ENCODE measurements at places on chromosomes 7 and 10. TPM values are rescaled to one million over a fixed set of nuclear protein-coding genes. Genes with fewer than 3 reads are reported as not detected.

Gene HOXA1
- total RNA-seq = not detected

Gene SFTPA1
- not detected for total RNA-seq

Gene CYP2E1
- 11.9 TPM for total RNA-seq

Gene PRRT4
- 7.6 TPM for total RNA-seq

GRCh38 chr10:80449520-80449919 lies 4.6 kb upstream of the TSPAN14 start:
- no peak overlapping the region for H3K4me3 ChIP-seq
- H3K27ac ChIP-seq = no peak overlapping the region
- H3K27me3 ChIP-seq = no peaks in the 10 kb centered on the region
- no peaks in the 10 kb centered on the region for H3K4me1 ChIP-seq
- H3K36me3 ChIP-seq = no peaks in the 10 kb centered on the region

DNA sequence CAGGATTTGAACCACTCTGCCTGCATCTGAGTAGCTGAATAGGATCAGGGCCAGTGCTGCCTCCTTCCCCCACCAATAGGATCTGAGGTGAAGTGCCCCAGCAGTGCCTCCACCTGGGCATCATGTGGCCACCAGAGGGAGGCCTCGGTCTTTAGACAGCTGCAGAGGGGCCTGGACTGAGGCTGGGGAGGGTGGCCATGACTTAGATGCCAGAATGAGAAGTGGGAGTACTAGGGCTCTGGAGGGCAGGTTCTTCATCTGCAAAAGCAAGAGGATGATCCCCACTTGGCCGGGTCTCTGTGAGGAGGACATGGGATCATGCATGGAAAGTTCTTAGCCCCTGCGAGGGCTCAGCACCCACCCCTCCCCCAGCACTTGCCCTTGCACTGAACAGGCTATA lies 56.9 kb downstream of the NEUROG3 start:
- no peaks in the 10 kb centered on the region for H3K27me3 ChIP-seq
- H3K4me3 ChIP-seq = no peak overlapping the region
- no peak for DNase-seq
- H3K27ac ChIP-seq = no peak overlapping the region
- no peaks in the 10 kb centered on the region for H3K36me3 ChIP-seq

DNA sequence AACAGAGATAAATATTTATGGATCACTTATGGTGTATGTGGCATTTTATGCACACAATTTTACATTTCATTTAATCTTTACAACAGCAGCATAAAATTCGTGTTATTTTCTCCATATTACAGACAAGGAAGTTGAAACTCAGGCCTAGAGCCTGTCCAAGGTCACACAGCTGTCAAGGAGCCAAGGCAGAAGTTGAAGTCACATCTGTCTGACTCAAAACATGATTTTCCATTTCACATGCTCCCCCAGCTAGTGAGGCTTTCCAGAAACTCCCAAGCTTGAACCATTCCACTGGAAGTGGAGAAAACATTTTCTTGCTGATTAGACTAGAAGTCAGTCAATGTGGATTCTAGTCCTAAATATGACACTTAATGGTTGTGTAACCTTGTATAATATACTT lies 110.5 kb downstream of the HECTD2 start:
- no peak overlapping the region for H3K4me3 ChIP-seq
- H3K36me3 ChIP-seq = no peaks in the 10 kb centered on the region
- no peaks in the 10 kb centered on the region for H3K27me3 ChIP-seq
- DNase-seq = no peak

DNA sequence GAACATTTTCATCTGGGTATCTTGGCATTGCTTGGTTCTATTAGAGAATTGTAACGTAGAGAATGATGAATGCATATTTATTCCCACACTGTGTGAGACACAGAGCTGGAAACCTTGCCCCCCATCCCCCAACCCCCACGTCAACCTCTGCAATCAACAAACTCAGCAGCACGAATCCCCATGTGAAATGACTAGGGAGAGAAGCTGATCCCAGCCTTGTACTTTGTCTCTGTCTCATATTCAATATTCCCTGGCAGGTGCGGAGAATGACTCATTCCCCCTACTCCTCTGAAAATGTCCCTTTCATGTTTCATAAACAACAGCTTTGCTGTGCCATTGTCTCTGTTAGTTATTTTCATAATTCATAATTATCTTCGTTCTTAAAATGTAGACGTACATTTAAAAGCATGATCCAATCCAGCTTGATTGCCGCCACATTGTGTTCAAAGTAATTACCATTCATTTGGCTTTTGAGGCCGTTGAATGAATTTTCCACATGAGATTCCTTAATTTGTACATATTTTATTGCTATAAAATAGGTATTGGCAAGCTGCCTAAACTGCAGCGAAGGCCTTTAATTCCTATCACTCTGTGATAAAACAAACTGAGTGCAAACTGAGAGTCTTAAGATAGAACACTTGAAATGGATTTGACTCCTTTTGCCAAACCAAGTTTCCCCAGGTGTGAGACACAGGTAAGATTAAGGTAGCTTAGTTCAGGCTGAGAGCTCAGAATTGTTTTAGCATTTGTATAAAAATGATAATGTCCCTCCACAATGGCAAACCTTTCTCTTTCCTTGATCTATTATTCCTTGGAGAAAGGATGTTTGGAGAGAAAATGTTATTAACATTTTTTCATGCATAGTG lies 920.2 kb downstream of the TYW1 start:
- H3K4me1 ChIP-seq = no peaks in the 10 kb centered on the region
- no peak overlapping the region for H3K4me3 ChIP-seq
- H3K27me3 ChIP-seq = no peaks in the 10 kb centered on the region

Measured in ascending aorta (tissue), 2 donors.